Hepatocyte (in vitro differentiated cells): ENCODE measurements at places on chromosomes 5 and 9. TPM values are rescaled to one million over a fixed set of nuclear protein-coding genes. Genes with fewer than 3 reads are reported as not detected.

GRCh38 chr9:108087781-108088180 is 598.2 kb upstream of the KLF4 start:
- no peak for DNase-seq
- no peak overlapping the region for H3K27ac ChIP-seq
- H3K4me1 ChIP-seq: no peaks in the 10 kb centered on the region
- no peaks in the 10 kb centered on the region for H3K36me3 ChIP-seq

Gene TCERG1
- polyA plus RNA-seq: 49.3 and 57.9 TPM in 2 replicates

Gene MRRF
- polyA plus RNA-seq: 26.8 and 28.4 TPM in 2 replicates

DNA sequence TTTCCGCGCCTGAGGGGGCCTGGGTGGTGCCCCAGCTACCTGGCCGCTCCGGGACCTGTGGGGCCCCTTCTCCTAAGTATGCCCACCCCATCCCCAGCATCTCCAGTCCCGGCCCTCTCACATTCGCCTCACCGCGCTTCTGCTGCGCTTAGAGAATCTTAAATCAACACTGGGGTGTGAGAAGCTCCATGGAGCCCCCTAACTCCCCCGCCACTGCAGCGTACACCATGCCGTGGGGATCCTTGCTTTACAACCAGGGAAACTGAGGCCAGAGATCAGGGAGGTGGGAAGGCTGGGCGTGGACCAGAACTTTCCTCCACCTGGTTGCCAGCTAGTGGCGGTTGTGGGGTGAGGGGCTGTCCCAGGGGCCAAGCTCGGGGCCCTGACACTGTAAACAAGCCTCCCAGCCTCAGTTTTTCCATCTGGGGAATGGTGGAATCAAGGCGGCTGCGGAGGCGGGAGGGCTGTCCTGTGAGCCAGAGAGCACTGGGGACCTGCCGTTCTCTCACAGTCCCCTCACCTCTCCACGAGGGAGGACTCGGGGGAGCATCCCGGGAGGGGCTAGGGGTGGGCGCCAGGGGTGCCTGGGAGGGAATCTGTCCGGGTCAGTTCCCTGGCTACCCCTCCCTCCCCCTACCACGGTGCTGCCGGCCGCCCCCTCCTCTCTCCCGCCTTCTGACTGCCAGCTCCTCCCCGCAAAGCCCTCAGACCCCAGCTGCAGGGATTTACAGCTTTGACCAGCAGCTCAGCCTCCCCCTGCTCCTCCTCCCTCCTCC is 161.2 kb downstream of the C9orf50 start:
- DNase-seq: no peak
- no peaks in the 10 kb centered on the region for H3K36me3 ChIP-seq
- H3K27ac ChIP-seq: peak overlapping the region; percentile 78
- H3K27me3 ChIP-seq: no peaks in the 10 kb centered on the region
- peaks cover 62% of the 10 kb centered on the region for H3K4me1 ChIP-seq

GRCh38 chr9:16145196-16145950 is 592.5 kb downstream of the CCDC171 start:
- H3K27ac ChIP-seq: no peak overlapping the region
- H3K4me3 ChIP-seq: no peak overlapping the region
- no peaks in the 10 kb centered on the region for H3K27me3 ChIP-seq
- no peaks in the 10 kb centered on the region for H3K36me3 ChIP-seq

GRCh38 chr9:114336157-114336556 is 6.5 kb downstream of the ORM2 start:
- no peak for DNase-seq
- no peak overlapping the region for H3K27ac ChIP-seq
- H3K36me3 ChIP-seq: no peaks in the 10 kb centered on the region
- H3K27me3 ChIP-seq: no peaks in the 10 kb centered on the region
